ENCODE measurements at places on chromosomes 16 and 17.

- no peak overlapping the region for H3K4me3 ChIP-seq
- H3K27ac ChIP-seq: no peak overlapping the region
- peaks cover 6% of the 10 kb centered on the region for H3K27me3 ChIP-seq
- DNase-seq: no peak
Measured at GRCh38 chr16:19309178-19309577, 23.6 kb downstream of the CLEC19A start.

GRCh38 chr16:74019612-74020011, 277.0 kb upstream of the PSMD7 start:
- no peaks in the 10 kb centered on the region for H3K27me3 ChIP-seq
- no peak for DNase-seq
- H3K4me3 ChIP-seq: no peak overlapping the region

DNA sequence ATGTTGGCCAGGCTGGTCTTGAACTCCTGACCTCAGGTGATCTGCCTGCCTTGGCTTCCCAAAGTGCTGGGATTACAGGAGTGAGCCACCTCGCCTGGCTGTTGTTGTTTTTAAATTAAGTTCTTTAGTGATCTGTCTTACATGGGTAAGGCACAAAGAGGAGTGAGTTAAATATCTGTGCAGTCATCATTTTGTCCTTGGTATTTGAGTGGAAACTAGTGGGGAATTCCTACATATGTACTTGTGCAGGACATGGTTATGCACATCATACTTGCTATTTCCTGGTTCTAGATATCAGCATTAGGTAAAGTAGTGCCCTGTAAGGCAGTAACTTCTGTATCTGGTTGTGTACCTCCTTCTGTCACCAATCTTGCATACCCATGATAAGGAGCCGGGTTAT, 3.7 kb downstream of the KPNB1 start:
- peaks cover 76% of the 10 kb centered on the region for H3K36me3 ChIP-seq
- H3K27me3 ChIP-seq: no peaks in the 10 kb centered on the region
- peak overlapping the region; percentile 44 for H3K27ac ChIP-seq
- H3K4me3 ChIP-seq: peak overlapping the region; percentile 60
- DNase-seq: no peak
- peaks cover 71% of the 10 kb centered on the region for H3K4me1 ChIP-seq

- H3K27me3 ChIP-seq: no peaks in the 10 kb centered on the region
- H3K27ac ChIP-seq: no peak overlapping the region
- H3K4me3 ChIP-seq: no peak overlapping the region
- H3K36me3 ChIP-seq: peaks cover 22% of the 10 kb centered on the region
Measured at GRCh38 chr16:3485097-3485745, 10.1 kb downstream of the C16orf90 start.

GRCh38 chr16:11242658-11243057, 13.3 kb downstream of the SOCS1 start:
- H3K36me3 ChIP-seq: peaks cover 4% of the 10 kb centered on the region
- no peak overlapping the region for H3K27ac ChIP-seq
- no peak for DNase-seq
- H3K4me1 ChIP-seq: peaks cover 30% of the 10 kb centered on the region
- no peaks in the 10 kb centered on the region for H3K27me3 ChIP-seq
